ENCODE measurements at places on chromosomes 7 and 10. TPM values are rescaled to one million over a fixed set of nuclear protein-coding genes. Genes with fewer than 3 reads are reported as not detected.

DNA sequence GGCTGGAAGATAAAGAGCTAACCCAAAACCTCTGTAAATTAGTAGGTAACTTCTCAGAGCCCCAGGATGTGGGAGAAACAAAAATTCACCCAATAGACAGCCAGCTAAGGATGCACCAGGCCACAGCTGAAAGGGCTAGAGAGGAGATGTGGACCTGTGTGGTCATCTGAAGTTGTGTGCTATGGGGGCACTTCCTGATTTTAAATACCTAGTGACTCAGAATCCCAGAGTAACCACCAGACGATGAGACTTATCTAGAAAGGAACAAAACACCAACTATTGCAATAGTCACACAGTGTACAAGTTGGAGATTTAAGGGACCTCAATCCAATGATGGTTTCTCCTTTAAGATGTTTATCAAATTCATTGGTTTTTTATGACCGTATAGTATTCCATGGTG, 408.3 kb upstream of the ANKRD30A start:
- no peak for DNase-seq

- DNase-seq, result peak; percentile 82
Measured at GRCh38 chr10:135601-136464, 578 bp downstream of the ZMYND11 start.

- DNase-seq, result no peak
Measured at GRCh38 chr10:48554246-48554645, 50.6 kb downstream of the ARHGAP22 start.

The NUDT13 gene
- total RNA-seq, result 3.8 TPM

The HKDC1 gene
- total RNA-seq, result 37.8 TPM

DNA sequence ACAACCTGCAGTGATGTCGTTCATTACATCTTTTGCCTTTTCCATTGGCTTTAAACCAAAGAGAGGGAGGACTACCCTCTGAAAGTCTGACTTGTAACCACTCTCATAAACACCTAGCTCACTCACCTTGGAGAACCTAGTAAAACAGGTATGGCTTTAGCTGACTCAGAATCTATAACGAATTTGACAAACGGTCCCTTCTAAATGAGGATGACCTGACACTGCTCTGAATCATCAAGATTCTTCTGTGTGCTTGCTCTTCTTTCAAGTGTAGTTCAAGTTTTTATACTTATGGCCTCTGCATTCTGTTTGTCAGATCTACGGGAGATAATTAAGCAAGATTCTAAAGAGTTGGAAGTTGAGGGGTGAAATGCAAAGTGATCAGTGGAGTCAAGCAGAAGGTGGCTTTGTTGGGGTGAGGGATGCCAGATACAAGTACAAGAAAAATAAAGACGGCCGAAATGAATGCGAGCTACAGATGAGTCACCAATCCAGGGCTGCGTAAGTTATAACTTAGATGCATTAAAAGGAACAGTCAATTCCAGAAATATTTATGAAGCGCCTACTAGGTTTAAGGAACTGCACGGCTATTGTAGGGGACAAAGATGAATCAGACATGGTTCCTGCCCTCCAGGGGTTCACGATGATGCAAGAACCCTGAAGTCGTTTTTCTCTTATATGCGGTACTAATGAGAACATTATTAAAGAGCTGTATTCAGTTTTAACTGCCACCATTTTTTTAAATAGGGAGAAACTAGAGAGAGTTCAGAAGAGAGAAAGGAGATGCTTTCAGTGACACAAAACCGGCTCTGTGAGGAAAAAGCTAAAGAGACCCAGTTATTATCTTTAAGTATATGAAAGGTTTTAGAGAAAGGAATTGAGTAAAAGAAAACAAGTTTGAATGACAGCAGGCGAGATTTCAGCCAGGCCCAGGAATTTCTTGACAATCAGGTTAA, 6.5 kb downstream of the HIPK2 start:
- no peak for DNase-seq

The OGDHL gene
- total RNA-seq, result 1.1 TPM

GRCh38 chr7:44065431-44066110, at the start of gene PGAM2:
PGAM2 (minus strand) TSS chr7:44065567; CDS start chr7:44065529, 38 bp downstream.
- DNase-seq, result no peak

The PLEKHS1 gene
- total RNA-seq, result 12.2 TPM

- no peak for DNase-seq
Measured at GRCh38 chr7:29888006-29888405, 81.7 kb downstream of the WIPF3 start.

- no peak for DNase-seq
Measured at GRCh38 chr7:77434570-77435275, 18.6 kb upstream of the GSAP start.

DNA sequence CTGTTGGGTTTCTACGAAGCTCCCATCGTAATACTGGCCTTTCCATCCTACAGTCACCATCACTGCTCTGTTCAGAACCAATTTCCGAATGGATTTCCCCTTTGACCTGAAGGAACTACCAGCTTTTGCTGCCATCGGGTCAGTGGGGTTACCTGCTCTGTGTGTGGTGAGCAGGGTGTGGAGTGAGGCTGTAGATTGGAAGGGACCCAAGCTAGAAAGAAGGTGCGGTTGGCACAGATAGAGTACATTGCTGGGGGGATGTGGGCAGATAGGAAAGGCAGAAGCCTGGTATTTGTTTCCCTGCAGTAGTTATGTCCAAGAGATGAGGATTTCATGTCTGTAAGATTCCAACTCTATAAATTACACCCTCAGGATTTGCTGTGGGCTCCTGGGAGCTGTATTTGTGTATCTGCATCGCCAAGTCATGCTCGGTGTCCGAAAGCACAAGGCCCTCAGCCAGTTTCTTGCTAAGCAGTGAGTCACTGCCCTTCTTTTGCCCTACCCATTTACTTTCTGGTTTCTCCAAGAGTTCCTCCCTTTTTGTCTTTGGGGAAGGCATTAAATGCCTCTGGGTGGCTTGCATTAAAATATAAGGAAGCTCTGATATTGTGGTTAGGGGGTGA, 15.4 kb downstream of the CLCN1 start:
- DNase-seq, result no peak

DNA sequence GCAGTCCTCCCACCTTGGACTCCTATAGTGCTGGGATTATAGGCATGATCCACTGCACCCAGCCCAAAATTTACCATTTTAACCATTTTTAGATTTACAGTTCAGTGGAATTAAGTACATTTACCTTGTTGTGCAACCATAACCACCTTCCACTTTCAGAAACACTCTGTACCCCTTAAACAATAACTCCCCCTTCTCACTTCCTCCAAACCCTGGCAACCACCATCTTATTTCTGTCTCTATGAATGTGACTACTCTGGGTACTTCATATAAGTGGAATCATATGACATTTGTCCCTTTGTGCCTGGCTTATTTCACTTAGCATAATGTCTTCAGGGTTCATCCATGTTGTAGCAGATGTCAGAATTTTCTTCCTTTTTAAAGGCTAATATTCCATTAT, 33.6 kb downstream of the SUFU start:
- DNase-seq, result no peak

The YAE1 gene
- total RNA-seq, result 27.4 TPM

The EIF5AL1 gene
- total RNA-seq, result 0.53 TPM

The SPDYE6 gene
- total RNA-seq, result not detected

GRCh38 chr7:112060625-112061024, 145.6 kb downstream of the DOCK4 start:
- DNase-seq, result no peak

- DNase-seq, result no peak
Measured at GRCh38 chr10:48708144-48708543, 23.5 kb downstream of the WDFY4 start.

- no peak for DNase-seq
Measured at GRCh38 chr7:17120756-17121155, 177.7 kb upstream of the AHR start.

DNA sequence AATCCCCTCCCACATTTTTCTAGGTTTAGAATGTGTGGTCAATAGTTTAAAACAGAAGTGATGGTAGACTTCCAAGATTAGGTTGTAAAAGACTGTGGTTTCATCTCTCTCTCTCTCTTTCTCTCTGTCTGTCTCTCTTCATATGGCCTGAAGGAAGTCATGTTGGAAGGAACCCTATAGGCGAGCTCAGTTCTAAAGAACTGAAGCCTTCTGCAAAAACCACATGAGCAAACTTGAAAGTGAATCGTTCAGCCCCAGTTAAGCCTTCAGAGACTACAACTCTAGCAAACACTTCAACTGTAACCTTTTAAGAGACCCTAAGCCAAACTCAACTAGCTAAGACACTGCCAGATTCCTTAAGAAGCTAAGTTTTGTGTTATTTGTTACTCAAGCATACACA, 707.5 kb upstream of the LRRTM3 start:
- DNase-seq, result no peak

The PAPSS2 gene
- 322 TPM for total RNA-seq

GRCh38 chr10:74548676-74549075, 277.7 kb upstream of the KAT6B start:
- DNase-seq, result no peak

The OR2A42 gene
- total RNA-seq, result not detected

DNA sequence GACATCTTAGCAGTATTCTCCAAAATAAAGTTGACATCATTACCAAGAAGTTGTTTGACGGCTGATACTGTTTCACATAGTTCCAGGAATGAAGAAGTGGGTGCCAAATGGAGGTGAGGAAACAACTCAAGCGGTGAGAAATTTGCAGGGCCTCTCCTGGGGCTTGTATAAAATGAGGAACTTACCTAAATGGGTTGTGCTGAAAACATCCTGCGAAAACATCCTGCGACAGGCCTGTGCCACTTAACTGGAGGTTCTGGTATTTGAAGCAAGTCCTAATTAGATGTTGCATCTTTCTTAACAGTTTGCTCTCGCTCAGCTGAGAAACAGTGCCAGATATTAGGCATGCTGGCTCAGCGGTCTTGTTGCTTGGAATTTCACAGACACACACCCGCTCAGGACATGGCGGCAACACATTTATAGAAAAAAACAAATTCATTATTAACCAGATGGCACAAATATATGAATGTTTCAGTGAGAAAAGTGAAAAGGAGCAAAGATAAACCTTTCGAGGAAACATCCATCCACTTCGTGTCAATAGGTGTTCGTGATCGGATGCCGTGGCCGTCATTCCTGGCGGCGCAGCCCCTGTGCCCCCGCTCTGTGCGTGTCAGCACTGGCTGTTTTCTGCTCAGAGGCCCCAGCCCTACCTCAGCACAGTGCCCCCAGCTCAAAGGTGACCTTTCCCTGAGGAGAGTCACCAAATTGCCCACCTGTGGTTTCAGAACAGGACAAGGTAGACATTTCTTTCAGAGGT, 48.1 kb downstream of the CDC123 start:
- no peak for DNase-seq
